ENCODE measurements at places on chromosomes 12 and 14.

DNA sequence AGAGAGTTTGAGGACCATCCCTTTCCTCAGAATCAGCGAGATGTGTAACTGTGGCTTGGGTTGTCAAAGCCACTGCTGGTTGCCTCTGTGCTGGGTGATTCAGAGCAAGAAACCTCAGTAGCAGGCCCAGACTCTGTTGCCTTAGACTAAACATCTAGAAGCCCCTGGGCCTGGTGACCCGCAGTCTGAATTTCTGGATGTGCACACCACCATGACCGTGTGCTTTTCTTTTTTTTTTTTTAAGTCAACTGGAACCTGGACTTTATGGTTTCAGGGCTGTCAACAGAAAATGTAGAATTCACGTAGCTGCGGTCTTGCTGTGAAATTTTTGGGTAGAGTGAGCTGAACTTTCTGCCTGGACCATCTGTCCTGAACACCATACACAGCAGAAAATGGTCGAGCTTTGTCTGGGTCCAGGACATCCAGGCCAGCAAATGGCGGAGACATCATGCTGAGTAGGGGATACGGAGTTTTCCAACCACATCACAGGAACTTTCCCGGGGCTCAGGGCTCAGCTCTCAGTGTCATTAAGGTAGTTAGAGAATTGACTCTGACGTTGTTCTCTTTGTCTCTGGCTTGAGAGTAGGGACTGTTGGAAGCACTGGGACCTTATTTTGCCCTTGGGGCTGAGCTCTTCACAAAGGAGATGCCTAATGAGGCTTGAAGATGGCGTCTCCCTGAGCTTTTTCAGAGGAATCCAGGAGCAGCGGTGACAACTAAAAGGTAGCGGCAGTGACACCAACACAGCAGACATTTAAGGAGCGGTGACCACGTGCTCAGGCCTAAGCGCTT, 23.0 kb upstream of the BATF start:
- DNase-seq, result peak; percentile 71

DNA sequence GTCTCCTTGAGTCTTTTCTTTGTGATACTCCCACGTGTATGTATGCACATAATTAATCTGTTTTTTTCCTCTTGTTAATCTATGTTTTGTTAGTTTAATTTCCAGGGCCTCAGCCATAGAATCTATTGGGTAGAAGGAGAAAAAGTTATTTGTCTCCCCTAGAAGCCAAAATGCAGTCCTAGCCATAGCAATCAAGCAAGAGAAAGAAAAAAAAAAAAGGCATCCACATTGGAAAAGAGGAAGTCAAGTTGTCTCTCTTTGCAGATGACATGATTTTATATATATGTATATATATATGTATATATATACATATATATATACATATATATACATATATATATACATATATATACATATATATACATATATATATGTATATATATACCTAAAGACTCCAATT, 25.4 kb upstream of the ETV6 start:
- no peak for DNase-seq

DNA sequence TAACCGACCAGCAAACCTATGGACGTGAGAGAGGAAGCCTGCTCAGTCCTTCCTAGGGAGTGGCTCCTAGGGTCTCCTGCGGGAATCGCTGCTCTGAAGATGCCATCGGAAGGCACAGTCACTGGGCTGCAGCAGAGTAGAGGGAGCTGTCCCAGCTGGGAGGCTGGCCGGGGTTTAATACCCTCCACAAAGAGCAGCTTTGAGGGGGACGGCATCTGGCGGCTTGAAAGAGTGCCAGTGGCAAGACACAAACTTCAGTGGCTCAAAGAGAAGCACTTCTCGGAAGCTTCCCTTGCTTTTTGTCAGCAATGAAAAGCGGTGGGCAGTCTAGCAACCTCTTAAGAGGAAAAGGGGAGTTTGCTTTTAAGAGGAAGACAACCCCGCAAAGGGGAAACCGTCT, 114.6 kb downstream of the TMEM132C start:
- no peak for DNase-seq

DNA sequence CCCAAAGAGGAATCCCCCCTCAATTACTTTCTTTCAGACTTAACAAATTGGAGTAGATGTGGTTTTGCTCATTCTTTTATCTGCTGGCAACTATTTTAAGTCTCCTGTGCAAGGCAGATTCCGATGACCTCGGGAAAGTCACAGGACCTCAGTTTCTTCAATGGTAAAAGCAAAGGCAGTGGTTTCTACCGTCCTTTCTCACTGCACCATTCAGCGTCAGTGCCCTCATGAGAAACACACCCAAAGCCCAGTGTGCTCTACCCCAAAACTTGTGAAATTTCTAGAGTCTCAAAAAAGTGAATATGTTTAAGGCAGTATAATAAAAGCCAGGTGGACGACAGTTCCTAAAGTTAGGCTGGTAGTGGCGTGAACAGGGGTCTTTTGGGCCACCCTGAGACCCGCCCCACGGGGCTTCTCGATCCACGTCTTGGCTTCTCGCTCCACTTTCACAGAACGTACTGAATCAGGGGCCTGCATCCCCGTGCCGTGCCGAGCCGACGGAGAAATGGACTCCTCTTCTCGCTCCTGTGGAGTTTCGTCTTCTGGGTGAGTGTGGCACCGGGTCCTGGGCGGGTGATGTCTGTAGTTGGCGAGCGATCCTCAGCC, 1.3 kb upstream of the ARHGAP5 start:
- DNase-seq, result no peak

- DNase-seq, result no peak
Measured at GRCh38 chr12:3150931-3151835, 74.0 kb downstream of the TSPAN9 start.

DNA sequence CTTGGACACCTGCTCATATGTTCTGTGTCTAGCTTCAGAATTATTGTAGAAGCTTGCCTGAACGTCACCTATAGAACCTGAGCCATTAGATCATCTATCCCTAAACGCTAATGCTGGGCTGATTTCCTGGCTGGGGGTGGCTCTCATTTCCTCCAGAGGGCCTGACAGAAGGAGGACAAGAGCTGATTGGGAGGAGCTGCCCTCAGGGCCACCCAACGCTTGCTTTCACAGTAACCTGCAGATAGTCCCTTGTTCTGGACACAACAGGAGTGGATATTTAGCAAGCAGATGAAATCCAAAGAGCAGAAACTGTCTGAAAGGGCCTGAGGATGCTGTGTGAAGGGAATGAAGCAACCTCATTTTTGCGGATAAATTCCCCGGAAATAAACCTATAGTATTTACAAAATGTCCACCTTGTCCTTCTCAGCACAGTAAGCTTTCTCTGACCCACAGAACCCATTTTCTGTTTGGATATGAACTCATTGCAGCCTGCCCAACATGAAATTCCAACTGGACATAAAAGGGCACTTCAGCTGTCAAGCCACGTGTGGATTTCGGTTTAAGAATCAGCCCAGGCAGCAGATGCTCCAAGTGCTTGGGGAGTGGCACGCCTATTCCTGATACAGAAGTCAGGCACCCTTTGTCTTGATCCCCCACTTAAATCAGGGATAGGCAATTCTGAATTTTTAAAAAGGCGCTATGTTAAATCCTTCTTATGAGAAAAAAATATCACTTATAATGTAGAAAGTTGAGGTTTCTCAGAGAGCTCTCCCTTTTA, 32.8 kb upstream of the TUBA1C start:
- no peak for DNase-seq

GRCh38 chr12:132562489-132563021, 47.8 kb downstream of the LRCOL1 start:
- DNase-seq, result no peak

DNA sequence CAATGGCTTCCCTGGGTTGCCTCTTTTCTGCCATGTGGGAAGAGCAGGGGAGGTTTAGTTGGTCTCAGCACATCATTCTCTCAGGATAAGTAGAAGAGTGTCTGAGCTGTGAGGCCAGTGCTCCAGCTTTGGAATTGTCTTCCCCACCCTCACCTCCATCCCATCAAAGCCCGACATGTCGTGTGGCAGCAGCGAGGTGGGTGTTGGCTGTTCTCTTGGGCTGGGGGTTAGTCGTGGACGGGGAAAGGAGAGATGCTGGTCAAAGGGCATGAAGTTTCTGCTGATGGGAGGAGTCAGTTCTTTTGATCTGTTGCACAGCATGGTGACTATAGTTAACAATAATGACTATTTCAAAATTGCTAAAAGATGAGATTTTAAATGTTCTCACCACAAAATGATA, 404.2 kb downstream of the TMEM121 start:
- no peak for DNase-seq

GRCh38 chr14:64758691-64759554, 54.7 kb downstream of the PLEKHG3 start:
- no peak for DNase-seq

DNA sequence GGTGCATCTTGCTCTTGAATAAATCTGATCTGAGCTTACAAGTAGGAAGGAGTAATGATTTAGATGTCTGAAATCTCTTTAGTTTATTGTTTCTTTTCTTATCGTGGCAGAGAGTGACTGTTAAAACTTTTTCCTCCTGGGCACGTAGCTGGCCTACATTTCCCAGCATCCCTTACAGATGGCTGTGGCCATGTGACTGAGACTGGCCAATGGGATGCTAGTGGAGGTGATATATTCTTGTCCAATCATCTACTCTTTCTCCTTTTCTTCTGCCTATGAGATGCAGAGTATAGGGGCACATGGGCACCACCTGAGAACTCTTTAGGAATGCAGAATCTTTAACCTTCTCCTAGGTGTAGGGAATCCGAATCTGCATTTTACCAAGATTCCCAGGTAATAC, 237.3 kb downstream of the RGS6 start:
- no peak for DNase-seq

DNA sequence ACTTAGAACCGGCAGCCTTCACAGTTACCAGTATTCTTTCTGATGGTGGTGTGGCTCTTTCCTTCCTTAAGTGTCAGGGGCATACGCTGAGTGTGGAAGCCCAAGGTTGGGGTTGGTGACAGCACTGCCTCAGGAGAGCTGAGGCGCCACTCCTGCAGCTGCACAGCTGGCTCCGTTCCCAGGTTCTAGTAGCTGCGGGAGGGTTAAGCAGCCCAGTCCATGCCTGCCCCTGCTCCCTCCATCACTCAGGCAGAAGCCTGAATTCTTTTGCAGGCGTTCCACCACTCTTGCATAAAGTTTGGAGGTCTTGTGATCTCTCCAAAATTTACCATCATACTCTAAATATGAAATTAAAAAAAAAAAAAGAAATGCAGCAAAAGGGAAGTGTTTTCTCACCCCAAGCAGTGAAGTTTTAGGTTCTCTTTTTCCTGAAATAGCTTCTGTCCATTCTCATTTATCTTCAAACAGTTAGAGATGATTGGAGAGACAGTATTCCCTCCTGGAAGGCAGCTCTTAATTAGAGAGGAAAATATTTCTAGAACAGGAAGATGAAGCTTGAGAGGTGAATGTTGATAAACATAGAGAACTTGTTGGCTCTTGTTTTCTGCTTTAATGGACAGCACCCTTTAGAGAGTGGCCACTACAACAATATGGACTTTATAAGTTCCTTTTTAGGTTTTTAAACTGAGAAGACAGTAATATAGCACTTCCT, 136.1 kb downstream of the FGD4 start:
- DNase-seq, result no peak

DNA sequence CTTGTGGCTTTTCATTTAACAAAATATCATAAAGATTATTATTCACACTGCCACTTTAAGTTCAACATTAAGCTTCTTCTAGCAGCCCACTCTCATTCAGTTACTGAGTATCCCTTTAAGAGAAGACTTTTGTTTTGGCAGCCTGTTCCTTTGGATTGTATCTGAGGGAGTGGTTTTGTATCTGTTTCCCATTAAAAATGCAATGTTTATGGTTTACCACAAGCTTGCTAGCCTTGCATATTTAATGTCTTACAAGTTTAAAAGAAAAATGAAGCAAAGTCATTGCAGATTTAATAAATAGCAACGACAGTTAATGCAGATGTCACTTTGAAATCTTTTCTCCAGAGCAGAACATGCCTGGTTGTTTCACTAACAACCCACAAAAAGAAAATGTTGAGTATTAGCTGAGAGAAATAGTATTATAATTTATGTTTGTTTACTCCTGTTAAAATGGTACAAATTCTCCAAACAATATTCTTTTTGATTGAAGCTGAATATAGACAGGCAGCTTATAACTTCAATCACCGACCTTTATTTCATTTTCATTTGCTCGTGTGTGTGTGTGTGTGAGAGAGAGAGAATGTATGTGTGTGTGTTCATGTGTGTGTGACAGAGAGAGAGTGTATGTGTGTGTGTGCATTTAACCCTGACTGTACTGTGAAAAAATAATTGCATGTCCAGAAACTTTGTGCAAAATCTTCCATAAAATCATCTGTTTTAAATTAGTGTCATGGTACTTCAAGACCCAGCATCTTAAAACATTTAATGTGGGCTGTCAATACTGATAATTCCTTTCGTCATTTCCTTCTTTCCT, 1.8 kb downstream of the DCN start:
- DNase-seq, result no peak

Measured in GM06990 (cell line).